Stimulated activated CD4-positive, alpha-beta T cell treated with anti-CD3 and anti-CD28 coated beads, Interleukin-1b, Interleukin-23, amount 100 ng/mL, for 1 hour (primary cell): ENCODE measurements at places on chromosomes 3 and 15.

- no peak for DNase-seq
Measured at GRCh38 chr3:18837137-18837755, 311.1 kb upstream of the KCNH8 start.

- no peak for DNase-seq
Measured at GRCh38 chr15:70701891-70702568, 61.3 kb downstream of the UACA start.

GRCh38 chr3:39208463-39209055 lies 16.2 kb upstream of the XIRP1 start:
- DNase-seq, result no peak

- DNase-seq, result no peak
Measured at GRCh38 chr3:196275126-196275525, 12.4 kb downstream of the PCYT1A start.

GRCh38 chr3:110577854-110578253 lies 493.8 kb upstream of the NECTIN3 start:
- no peak for DNase-seq

DNA sequence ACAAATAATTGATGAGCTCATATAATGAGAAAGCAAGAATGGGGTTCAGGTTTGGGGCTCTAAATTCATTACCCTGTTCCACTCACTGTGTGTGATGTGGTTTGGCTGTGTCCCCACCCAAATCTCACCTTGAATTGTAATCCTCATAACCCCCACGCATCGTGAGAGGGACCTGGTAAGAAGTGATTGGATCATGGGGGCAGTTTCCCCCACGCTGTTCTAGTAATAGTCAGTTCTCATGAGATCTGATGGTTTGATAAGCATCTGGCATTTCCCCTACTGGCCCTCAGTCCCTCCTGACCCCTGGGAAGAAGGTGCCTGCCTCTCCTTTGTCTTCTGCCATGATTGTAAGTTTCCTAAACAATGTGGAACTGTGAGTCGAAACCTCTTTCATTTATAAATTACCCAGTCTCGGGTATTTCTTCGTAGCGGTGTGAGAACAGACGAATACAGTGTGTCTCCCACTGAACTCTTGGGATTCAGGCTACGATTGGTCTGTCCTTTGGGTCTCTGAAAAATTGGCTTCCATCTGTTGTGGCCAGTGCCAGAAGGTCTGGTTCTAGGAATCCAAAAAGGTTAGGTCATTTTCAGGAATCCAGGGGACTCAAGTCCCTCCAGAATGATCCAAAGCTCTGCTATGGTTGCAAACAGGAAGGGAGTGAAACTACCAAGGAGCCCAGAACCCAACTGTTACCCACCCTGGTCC lies 87.7 kb downstream of the XXYLT1 start:
- no peak for DNase-seq

- no peak for DNase-seq
Measured at GRCh38 chr15:68518046-68518445, 60.7 kb upstream of the CORO2B start.

GRCh38 chr15:75531041-75531450 lies 48.1 kb downstream of the PTPN9 start:
- DNase-seq, result no peak

DNA sequence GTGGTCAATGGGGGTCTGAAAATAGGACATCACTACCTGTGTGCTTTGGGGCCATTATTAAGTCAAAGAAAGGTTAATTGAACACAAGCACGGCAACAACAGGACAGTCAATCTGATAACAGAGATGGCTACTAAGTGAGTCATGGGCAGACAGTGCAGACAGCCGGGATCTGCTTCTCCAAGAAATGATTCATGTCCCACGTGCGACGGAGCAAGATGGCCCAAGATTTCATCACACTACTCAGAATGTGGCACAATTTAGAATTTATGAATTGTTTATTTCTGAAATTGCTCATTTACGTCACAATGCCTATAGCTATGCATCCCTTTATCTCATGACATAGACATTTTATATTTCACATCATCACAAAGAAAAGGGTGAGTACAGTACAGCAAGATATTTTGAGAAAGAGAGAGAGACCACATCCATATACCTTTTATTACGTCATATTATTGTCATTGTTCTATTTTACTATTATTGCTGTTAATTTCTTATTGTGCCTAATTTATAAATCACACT lies 770.6 kb upstream of the NR2F2 start:
- no peak for DNase-seq

- no peak for DNase-seq
Measured at GRCh38 chr3:52441772-52442332, 3.1 kb downstream of the SEMA3G start.

DNA sequence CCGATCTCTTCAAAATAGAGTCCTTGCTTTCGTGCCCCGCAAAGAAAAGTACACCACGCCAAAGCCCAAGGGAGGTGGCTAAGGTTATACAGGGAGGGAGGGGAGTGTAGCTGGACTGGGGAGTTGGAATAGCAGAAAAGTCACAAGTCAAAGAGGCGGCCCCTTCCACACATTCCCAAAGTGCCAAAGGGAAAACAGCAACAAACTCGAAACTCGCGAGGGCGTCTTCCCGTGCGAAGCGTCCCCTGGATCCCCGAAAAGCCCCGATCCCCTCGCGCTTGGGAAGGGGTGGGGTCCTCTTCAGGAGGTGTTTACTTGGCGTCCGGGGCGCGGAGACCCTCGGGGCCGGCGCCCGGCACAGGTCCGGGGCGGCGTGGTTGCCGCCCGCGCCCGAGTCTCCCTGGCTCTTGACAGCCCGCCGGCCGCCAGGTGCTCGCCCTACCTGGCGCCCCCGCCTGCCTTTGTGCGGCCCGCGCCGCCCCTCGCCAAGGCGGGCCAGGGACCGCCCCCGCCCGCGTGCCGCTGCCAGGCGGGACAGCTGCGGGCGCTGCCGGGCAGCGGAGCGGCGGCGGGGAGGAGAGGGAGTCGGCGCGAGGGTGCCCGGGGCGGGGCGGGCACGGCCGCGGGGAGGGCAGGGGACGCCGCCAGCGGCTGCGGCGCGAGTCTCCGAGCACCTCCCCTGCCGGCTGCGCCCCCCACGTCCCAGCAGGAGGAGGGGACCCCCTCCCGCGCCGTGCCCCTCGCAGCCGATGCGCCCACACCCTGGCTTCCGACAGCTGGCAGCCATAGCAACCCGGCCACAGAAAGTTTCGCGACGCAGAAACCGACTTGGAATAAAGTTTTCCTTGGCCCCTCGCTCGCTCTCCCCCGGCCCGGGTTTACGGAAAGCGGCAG lies 966 bp downstream of the MYO1E start:
- DNase-seq, result no peak

DNA sequence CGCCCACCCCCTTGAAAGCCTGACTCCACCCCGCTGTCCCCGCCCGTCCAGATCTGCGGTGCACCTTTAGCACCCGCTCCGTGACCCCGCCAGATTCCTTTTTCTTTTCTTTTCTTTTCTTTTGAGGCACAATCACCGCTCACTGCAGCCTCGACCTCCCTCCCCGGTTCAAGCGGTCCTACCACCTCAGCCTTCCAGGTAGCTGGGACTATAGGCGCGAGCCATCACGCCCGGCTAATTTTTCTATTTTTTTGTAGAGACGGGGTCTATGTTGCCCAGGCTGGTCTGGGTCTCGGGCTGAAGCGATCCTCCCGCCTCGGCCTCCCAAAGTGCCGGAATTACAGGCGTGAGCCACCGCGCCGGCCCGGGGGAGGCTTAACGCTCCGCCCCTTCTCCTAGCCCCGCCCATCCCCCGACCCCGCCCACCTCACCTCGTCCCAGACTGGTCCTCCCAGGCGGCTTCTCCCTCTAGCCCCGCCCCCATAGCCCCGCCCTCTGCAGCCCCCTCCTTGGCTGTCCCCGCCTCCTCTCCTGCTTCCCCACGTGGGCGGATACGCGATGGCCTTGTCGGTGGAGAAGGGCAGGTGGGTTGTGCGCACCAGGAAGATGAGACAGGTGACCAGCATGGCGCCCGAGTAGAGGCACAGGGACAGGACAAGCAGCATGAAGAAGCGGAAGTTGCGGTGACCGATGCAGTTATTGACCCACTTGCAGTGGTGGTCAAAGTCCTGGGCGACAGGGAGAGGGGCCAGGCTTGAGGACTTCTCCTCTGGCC lies 3.2 kb downstream of the ZDHHC19 start:
- DNase-seq, result peak; percentile 28

DNA sequence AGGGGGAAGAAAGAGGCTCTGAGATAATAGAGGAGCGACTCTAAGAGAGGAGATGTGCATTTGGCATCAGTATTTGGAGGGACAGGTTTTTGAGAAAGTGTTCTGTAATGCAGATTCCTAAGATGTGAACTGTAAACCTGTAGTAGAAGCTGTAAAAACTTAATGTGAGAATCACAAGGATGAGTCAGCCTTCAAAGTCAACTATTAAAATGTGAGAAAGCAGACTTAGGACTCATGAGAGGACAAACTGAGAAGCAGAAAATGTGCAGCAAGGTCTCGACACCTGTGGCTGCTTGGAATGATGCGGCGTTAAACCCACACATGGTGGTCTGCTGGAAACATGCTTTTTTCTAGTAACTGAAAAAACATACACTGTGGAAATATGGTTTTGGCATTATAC lies 36.0 kb downstream of the USP13 start:
- DNase-seq, result no peak

DNA sequence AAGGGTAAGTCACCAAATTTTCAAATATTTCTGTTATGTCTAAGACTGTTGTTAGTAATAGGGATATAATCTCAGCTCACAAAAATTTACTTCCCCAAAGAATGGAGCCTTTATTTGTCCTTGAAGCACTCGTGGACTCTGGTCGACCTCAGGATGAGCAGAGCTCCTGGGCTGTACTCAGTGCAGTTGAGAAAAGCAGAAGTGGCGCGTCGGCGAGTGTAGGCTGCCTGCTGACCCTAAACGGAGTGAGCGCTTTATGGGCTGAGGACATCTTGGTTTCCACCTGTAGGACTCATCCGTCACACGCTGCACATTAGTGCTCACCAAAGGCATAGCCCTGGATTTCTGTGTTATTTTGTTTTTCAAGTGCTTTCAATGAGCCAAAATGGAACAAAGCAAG lies 11.0 kb downstream of the GABRA5 start:
- DNase-seq, result no peak

DNA sequence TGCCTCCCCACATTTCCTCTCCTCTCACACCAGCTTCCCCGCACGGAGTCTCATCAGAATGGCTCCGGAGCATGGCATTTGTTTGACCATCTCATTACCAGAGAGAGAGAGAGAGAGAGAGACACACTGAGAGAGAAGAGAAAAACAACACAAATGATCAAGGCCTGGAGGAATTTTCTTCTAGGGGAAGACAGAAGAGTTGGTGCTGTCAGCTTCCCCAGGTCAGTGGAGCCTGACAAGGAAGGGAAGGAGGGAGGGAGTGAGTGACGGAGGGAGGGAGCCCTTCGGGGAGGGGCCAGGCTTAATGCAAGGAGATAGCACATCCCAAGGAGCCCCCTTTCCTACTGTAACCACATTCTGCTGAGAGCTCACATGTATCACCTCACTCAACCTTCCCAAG lies 9.1 kb downstream of the ST8SIA2 start:
- no peak for DNase-seq

DNA sequence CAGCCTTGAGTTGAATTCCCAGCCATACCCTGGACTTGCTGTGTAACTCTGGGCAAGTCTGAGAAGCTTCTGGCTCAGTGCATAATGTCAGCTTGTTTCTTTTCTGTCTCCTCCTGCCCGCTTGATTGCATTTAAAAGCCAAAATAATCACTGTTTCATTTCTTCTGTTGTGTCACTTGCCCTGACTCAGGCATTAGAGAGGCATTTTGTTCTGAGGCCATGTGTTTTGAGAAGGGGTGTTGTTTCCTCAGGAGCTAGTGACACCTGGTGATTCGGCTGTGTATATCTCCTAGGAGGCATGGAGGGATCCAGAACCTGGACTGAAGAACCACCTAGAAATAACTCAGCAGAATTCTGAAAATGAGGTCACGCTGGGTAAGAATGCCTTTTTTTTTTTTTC lies 16.0 kb downstream of the WDR73 start:
- DNase-seq, result no peak
